ENCODE measurements at places on chromosomes 16 and 17. TPM values are rescaled to one million over a fixed set of nuclear protein-coding genes. Genes with fewer than 3 reads are reported as not detected.

The LITAF gene
- total RNA-seq, result 111 TPM

The ADORA2B gene
- total RNA-seq, result 60.0 TPM

The ODAD4 gene
- total RNA-seq, result 0.78 TPM

The BRD7 gene
- 37.9 TPM for total RNA-seq

The FMNL1 gene
- total RNA-seq, result 4.1 TPM

The EPX gene
- not detected for total RNA-seq

The KRT26 gene
- not detected for total RNA-seq

The KRT12 gene
- total RNA-seq, result not detected

The ENPP7 gene
- total RNA-seq, result not detected

The MMD gene
- total RNA-seq, result 23.6 TPM

The QPRT gene
- total RNA-seq, result 101 TPM

The KRTAP3-1 gene
- total RNA-seq, result not detected

The CBLN1 gene
- not detected for total RNA-seq

The OTOP2 gene
- not detected for total RNA-seq

The ERI2 gene
- 19.0 TPM for total RNA-seq

The RAB11FIP4 gene
- total RNA-seq, result 3.6 TPM

The TOX3 gene
- total RNA-seq, result not detected

The VPS4A gene
- 33.2 TPM for total RNA-seq

The GDPD3 gene
- not detected for total RNA-seq

The LRRC37B gene
- total RNA-seq, result 24.0 TPM

The CCL13 gene
- total RNA-seq, result not detected

The KRT20 gene
- total RNA-seq, result 46.7 TPM

The OR1A1 gene
- total RNA-seq, result not detected

The NOD2 gene
- total RNA-seq, result not detected

The CTRB1 gene
- total RNA-seq, result not detected

The GRAPL gene
- total RNA-seq, result not detected

The NUPR1 gene
- 9.4 TPM for total RNA-seq

Measured in Caki2 (cell line).